Vagina (tissue), 2 donors: ENCODE measurements at places on chromosomes 1 and 21. TPM values are rescaled to one million over a fixed set of nuclear protein-coding genes. Genes with fewer than 3 reads are reported as not detected.

DNA sequence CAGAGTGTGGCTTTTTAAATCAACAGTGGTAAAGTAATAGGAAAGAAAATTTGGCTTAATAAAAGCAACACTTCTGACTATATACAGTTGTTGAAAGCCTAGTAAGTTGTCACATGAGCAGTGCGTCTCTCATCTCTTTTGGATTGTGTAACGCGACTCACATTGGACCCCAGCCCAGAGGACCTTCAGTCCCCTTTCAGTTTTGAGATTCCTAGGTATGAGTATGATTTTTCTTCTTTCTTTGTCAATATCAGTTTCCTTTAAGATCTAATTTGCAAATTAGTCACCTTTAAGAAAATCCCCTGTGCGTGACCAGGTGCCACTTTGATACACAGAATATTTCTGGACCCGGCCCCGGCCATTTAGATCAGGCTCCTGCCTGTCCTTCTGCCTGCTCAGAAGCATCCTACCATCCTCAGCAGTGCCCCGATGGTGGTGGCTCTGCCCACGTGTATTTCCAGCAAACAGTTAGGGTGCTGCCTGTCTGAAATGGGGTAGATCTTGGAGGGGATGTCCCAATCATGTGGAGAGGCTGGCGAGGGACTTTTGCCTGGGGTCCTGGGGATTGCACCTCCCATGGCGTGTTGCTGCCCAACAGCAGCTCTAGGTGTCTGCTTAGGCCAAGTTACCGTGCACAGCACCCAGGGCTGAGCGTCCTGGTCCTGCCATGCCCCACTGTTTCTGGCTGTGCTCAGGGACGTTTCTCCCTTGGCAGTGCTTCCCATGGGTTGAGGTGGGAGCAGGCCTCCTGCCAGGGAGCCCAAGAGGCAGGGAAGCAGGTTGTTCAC, 21.1 kb downstream of the SNAP47 start:
- no peaks in the 10 kb centered on the region for H3K27me3 ChIP-seq
- DNase-seq: no peak
- H3K36me3 ChIP-seq: no peaks in the 10 kb centered on the region
- peak overlapping the region; percentile 35 for H3K27ac ChIP-seq
- no peak overlapping the region for H3K4me3 ChIP-seq
- peaks cover 27% of the 10 kb centered on the region for H3K4me1 ChIP-seq

DNA sequence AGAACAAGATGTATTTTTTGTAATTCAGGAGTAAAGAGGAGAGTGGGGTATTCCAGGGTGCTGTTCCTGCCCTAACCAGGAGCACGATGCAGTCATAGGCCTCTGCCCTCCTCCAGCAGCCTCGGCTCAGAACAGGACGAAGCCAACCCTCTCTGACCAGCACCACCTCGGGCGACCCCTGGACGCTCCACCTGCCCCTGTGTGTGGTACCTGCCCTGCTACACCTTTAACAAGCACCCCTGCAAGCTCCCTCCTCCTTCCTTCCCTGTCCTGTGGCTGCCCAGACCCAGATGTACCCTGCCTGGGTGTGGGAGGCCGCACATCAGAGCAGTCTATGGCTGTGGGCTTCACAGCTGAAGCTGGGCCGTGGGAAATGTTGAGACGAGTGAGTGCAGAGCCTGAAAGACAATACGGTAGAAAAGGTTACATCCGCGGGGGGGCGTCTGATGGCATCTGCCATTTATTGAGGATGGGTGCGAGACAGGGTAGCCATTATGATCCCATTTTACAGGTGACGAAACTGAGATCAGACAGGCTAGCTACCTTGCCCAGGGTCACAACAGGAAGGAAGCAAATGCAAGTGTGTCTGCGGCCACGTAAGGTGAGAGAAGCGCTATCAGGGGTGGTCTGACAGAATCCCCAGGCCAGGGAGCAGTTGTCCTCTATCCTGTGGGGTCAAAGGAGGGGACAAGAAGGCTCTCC, 4.6 kb downstream of the ERG start:
- peak overlapping the region; percentile 60 for H3K27ac ChIP-seq
- no peak for DNase-seq
- H3K27me3 ChIP-seq: no peaks in the 10 kb centered on the region
- no peaks in the 10 kb centered on the region for H3K36me3 ChIP-seq
- peaks cover 11% of the 10 kb centered on the region for H3K4me1 ChIP-seq

GRCh38 chr21:34674468-34674867, 5.7 kb downstream of the CLIC6 start:
- no peaks in the 10 kb centered on the region for H3K36me3 ChIP-seq
- no peak overlapping the region for H3K27ac ChIP-seq
- H3K27me3 ChIP-seq: peaks cover 8% of the 10 kb centered on the region
- H3K4me1 ChIP-seq: peaks cover 22% of the 10 kb centered on the region

DNA sequence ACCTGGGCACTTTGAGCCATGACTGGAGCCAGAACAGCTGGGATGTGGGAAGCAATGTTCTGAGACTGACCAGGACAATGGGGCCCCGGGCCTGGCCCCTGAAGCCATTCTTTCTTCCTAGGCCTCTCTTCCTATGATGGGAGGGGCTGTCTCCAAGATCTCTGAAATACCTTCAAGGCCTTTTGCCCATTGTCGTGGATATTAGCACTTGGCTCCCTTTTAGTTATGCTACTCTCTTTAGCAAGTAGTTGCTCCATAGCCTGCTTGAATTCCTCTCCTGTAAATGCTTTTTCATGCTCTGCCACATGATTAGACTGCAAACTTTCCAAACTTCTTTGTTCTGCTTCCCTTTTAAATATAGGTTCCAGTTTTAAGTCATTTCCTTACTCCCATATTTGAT, 262.9 kb upstream of the CACYBP start:
- DNase-seq: no peak
- no peak overlapping the region for H3K4me3 ChIP-seq
- no peaks in the 10 kb centered on the region for H3K36me3 ChIP-seq
- H3K27me3 ChIP-seq: no peaks in the 10 kb centered on the region
- H3K4me1 ChIP-seq: no peaks in the 10 kb centered on the region

DNA sequence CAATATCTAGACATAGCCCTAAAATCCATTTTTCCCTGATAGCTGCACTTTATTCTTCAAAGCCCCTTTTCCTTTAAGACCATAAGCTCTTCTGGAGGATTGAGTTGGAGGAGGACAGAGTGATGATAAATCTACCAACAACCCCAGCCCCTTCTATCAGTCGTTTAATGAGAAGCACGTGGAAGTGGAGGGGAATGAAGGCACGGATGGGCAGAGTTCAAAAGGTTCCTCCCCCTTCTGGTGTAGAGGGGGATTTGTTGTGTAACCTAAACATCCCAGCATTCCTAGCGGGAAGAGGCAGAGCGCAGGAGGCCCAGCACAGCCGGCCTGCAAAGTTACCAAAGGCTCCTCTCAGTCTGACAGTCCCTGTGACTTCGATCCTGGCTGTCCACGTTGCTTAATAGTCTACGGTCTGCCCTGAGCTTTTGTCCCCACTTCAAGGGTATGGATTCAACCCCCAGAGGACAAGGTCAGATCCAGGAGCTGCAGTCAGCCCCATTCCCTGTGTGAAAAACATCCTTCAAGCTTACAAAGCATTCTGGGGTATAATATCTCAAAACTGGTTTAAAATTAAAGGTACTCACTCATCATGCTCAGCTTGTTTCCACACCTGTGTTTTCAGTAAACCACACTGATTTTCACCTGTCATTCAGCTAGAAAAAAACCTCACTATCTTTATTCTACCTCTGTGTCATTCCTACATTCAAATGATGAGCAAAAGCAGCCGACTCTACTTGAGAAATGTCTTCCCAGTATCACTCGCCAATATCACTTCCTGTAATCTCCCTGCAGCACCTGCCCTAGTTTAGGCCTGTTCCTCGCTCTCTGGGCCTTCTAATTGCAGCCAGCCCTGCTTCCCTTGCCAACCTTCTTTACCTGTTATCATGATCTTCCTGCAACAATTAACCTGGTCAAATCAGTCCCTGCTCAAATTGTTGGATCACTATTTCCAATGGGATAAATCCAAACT, 117.9 kb downstream of the PLPP3 start:
- DNase-seq: no peak
- no peak overlapping the region for H3K4me3 ChIP-seq
- H3K27ac ChIP-seq: no peak overlapping the region
- H3K4me1 ChIP-seq: peaks cover 5% of the 10 kb centered on the region

DNA sequence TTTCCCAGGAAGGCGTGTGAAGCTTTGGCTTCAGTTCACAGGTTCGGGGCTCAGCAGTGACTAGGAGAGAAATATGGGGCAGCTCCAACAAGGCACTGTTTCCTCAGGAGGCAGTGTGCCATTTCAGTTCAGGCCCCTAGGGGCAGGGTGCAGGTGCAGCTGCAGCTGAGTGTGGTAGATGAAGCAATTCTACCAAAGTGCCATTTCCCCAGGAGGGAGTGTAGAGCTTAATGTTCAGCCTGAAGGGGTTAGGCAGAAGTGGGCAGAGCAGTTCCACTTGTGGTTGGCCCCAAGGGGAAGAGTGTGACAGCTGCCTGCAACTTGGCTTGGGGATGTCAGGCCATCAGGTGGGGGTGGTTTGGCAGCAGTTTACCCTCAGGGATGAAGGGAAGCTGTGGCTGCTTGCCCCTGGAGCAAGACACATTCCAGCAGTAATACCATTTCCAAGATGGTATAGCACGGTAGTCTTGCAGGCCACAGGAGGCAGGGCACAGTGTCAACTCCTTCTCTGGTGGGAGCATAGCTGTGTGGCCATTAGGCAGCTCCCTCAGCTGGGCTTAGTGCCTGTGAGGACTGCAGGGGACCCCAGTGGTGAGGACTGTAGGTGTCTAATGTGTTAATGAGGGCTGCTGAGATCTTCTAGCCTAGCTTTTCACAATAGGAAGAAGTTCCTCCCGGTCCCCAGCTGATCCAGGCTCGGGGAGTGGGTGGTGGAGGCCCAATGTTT, 34.7 kb downstream of the RGSL1 start:
- no peak overlapping the region for H3K4me3 ChIP-seq
- no peak overlapping the region for H3K27ac ChIP-seq
- no peaks in the 10 kb centered on the region for H3K4me1 ChIP-seq
- DNase-seq: no peak
- no peaks in the 10 kb centered on the region for H3K36me3 ChIP-seq

DNA sequence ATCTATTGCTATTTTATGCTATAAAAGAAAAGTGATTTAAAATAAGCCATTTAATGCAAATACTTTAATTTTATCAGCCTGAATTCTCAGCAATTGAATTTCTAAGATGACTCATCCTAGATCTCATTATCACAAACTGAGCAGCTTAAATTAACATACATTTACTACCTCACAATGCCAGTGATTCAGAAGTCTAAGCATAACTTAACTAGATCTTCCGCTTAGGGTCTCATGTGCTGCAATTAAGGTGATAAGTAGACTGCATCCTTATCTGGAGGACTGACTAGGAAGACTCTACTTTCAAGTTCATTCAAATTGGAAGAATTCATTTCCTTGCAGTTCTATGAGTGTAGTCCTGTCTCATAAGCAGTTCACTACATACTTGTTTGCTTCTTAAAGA, 286.6 kb downstream of the COL11A1 start:
- DNase-seq: no peak
- no peak overlapping the region for H3K27ac ChIP-seq
- H3K4me3 ChIP-seq: no peak overlapping the region
- H3K4me1 ChIP-seq: no peaks in the 10 kb centered on the region
- no peaks in the 10 kb centered on the region for H3K27me3 ChIP-seq

HOOK1 gene
- total RNA-seq: 24.6 TPM

CFAP141 gene
- not detected for total RNA-seq

TRAPPC10 gene
- 22.6 TPM for total RNA-seq

UBE2U gene
- total RNA-seq: not detected
